ENCODE measurements at places on chromosomes 5 and 9.

DNA sequence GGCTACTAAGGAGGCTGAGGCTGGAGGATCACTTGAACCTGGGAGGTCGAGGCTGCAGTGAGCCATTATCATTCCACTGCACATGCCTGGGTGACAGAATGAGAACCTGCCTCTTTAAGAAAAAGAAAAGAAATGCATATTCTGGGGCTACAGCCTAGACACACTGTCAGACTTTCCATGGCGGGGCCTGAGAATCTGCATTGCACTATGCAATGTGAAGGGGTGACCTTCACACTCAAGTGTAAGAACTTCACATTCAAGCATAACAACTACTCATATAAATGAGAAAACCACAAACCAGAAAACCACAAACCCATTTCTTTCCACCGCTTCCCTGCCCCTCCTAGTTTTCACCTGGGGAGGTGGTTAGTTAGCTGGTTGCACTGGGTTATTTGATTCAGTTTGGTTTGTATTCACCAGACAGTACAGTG is 18.0 kb upstream of the FBP2 start:
- DNase-seq = no peak

DNA sequence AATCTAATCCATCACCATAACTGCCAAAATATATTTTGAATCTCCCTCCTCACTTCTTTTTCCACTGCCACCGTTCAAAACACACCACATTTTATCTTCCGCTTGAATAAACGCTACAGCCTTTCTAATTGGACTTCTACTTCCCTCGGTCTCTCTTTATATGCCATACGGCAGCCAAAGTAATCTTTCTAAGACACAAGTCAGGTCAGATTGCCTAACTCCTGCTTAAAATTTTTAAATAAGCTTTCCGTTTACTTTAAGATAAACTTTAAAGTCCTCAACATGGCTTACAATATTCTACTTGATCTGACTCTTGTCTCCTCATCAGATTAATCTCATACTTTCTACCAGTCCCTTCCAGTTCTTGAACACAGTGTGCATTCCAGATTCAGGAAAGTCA is 9.7 kb downstream of the AFF4 start:
- DNase-seq = no peak

GRCh38 chr5:43661102-43661501 is 58.1 kb downstream of the NNT start:
- DNase-seq = no peak

DNA sequence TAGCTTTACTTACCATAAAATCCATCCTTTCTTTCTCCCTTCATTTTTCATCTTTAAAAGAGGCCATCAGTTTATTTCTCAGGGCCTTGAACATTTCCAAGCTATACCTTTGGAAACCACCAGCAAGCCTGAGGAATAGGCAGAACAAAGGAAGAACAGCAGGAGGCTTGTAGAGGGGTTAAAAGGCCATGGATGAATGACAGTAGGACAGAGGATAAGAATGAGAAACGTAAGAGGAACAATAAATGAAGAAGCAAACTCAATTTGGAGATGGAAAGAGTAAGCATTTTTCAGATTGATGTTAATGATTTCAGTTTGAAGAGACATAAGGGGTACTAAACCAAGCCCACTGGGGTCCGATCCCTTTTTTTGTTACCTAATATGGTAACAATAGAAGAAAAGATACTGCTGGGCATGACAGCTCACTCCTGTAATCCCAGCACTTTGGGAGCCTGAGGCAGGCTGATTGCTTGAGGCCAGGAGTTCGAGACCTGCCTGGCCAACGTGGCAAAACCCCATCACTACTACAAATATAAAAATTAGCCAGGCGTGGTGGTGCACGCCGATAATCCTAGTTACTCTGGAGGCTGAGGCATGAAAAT is 106.6 kb upstream of the NMUR2 start:
- DNase-seq = no peak

DNA sequence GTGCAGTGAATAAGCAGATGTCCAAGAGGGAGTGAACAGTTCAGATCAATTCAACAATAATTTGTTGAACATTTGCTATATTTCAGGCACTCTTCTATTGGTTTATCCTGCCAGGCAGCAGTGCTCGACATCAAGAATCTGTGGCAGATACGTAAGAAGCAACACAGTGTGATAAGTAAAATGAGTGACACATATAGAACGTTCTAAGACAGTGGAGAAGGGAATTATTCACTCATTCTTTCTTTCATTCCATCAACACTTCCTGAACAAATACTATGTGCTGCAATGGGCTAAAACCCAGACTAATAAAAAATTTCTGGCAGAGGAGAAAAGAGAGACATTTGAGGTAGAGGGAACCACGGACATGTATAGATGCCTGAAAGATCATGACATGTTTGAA is 89.9 kb upstream of the GLIS3 start:
- DNase-seq = no peak

- no peak for DNase-seq
These were observed 35.0 kb downstream of the SLC1A3 start for GRCh38 chr5:36641431-36641830.

DNA sequence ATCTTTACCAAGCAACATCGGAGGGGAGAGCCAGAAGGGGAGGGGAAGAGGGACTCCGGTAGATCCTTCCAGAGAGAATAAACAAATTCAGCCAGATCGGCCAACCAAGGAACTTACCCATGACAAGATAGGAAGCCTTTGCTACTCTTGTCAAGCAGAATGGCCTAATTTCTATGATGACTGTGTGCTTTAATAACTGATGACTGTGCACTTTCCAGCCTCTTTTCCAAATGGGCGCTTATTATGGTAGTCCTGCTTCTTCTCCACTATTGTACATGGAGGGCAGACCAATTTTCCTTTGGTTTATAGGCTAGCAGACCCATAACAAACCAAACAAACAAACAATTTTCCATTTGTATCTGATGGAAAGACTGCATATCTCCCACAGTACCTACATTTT is 163.8 kb upstream of the RFX3 start:
- DNase-seq = no peak

Data from NCI-H1092 (cell line).